NCI-H526 treated with DMSO at 0.1 percent for 48 hours (cell line): ENCODE measurements at places on chromosomes 12 and 14.

DNA sequence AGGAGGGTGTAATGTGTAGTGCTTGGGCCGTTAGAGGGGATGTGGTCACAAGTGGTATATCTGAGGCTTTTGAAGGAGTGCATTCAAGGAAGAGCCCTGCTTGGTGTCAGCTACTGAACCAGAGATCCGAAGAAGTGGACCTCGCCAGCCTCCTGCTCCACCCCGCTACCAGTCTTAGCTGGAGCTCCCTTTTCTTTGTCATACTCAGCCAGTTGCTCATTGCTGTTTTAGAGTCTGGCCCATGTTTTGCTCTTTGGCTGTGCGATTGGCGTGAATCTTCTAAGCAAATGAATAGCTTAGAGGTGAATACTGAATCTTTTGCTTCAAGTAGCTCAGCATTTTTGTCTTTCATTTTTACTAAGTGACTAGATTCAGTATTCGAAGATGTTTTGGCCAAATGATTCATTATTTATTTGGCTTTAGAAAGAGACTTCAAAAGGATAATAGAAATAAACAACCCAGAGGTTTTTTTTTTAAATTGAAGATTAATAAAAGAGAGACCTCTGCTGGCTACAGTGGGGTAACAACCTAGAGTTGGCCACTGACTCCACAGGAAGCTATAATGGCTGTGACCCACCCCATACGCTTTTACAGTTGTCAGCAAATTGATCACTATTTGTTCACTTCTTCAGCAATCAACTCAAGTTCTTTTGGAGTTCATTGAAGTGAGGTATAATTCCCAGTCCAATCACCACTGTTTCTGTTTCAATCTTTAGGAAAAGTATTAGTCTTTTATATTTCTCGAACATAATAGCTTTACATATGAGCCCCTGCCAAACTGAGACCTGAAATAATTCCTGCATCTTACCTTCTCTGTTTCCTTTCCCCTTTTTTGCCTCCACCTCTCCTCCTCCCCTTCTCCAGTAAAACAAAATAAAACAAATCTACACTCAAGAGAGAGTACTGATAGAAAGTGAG lies 19.9 kb downstream of the CDKN1B start:
- DNase-seq = peak; percentile 10

DNA sequence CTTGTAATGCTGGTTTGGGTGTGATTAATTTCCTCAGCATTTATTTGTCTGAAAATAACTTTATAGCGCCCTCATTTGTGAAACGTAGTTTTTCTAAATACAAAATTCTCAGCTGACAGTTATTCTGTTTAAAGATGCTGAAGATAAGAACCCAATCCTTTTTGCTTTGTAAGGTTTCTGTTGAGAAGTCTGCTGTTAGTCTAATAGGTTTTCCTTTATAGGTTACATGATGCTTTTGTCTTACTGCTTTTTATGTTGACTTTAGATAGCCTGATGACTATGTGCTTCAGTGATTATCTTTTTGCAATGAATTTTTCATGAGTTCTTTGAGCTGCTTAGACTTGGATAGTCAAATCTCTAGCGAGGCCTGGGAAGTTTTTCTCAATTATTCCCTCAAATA lies 168.6 kb upstream of the PDE3A start:
- no peak for DNase-seq

- no peak for DNase-seq
These were observed 66.5 kb downstream of the PUS7L start for GRCh38 chr12:43692064-43692463.

DNA sequence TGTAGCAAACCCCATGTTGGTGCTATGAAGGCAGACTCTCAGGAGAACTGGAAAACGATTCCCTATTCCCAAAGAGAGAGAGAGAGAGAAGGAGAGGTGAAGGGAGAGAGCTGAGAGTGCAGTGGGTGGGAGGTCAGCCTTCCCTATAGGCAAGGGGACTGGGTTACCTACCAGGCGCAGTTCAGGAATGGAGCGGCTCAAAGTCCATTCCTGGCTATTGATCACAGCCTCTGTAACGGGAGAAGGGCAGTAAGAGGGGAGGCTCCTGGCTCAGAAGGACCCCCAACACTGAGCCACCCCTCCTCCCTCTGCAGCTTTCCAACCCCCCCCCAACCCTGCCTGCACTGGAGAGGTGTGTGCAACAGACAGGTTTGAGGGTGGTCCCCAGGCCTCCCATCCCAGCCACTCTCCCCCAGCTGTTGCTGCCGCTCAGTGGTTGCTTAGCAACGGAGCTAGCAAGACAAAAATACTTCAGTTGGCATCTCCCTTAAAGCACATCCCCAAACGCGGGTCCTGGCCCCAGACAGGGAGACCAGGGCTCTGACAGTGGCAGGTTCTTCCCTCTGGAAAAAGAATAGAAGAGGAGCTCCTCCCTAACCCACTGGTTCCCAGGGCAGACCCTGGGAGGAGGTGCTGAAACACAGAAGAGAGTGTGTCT lies 3.2 kb downstream of the AGAP2 start:
- no peak for DNase-seq

DNA sequence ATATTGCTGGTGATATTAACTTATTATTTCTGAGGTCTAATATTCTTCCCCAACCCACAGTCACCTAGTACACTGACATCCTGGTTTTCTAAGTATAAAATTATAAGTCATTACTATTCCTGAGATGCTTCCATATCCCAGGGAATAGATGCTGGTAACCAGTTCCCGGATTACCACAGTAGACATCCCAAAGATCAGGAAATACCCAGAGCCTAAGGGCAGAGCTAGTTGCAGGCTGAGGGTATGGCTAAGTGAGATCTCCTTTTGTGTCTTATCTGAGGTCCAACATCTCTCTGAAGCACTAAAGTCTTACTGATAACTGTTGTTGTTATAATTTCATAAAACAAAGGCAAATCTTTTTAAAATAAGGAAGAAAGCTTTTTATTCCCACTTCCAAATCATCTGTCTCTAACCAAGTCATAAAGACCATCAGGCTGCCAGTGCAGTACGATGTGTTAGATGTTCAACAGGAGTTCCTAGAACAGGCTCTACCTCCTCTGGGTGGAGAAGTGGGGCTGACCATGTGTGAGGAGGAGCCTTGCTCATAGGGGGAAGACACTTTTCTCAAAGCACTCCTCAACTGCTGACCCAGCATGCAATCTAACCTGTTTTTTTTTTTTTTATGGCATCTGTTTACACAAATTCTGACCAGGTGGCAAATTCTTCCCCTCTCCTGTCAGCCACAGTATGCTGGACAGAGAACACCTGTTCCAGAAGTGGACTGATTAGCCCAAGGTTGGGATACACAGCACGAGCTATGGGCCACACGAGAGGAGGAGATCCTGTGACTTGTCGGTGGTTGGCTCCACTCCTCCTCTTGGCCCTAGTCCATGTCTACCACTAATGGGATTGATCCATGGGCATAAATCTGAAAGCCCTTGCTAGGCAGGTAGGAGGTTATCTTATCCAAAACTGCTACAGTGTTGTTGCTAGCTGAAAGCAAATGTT lies 16.1 kb upstream of the GRIP1 start:
- DNase-seq = no peak

DNA sequence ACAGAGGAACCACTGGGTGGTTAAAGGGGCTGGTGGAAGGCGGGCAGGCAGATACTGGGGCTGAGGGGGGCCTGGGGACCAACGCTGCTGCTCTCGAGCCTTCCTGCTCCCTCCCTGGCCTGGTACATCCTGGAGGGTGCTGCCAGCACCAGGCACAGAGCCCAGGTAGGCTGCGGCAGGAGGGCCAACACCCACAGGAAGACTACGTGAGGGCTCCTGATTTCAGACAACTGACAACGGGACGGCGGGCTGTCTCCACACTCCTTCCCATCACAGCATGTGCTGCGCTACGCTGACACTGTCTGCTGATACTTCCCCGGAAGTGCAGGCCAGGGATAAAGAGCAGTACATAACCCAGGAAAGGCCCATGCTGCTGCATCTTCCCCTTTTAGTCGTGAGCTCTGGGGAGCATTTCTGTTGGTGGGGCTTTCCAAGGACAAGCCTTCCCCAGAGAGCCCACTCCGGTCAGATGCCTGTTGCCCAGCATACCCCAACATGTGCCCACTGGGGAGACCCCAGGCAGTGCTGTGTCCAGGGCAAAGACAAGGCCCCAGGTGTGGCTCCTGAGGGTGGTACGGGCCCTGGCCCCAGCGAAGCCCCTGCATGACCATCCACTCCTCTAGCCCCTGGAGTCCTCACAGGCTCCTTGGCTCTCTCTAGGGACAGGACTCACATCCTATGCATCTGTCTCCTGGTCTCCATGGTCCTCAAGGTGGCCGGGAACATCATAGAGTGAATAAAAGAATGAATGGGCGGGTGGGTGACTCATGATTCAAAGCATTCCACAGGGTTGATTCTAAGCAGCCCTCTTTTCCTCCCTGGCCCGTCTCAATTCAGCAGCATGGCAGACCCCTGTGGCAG lies 38.0 kb downstream of the CHGA start:
- no peak for DNase-seq

DNA sequence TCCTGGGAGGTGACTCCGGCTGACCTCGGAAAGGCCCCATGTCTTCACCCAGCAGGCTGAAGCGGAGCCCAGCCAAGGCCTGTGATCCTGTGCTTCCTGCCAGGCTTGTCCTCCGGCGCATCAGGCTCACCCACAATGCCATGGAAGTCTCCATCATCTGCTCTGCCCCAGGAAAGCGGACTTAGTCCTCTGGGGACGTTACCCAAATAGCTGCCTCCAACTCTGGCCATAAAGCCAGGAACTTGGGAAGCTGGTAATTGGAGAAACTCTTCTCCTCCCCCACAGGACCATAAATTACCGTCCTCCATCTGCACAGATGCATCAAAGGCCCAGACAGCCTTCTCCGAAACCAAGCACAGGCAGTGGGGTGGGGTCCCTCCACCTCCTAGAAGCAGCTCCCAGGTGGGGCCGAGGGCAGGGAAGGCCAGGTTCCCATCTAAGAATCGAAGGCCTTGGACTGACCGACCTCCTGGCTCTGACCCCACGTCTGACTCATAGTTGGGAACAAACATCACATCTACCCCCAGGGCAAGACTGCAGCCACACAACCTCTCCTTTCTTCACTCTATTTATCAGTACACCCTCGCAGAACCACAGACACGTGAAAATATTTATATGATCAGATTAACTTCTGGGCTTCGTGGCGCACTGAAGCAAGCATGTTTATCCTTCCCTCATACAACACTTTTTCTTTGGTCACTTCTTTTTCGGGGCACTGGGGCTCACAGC lies 56.4 kb downstream of the PITPNM2 start:
- no peak for DNase-seq

GRCh38 chr12:116325336-116325664 lies 47.8 kb upstream of the MED13L start:
- no peak for DNase-seq

GRCh38 chr12:70637303-70638085 lies at the start of gene PTPRB:
Gene PTPRB, minus strand, starts transcription at chr12:70637429. Its CDS starts 34 bp downstream, at chr12:70637395.
- no peak for DNase-seq

DNA sequence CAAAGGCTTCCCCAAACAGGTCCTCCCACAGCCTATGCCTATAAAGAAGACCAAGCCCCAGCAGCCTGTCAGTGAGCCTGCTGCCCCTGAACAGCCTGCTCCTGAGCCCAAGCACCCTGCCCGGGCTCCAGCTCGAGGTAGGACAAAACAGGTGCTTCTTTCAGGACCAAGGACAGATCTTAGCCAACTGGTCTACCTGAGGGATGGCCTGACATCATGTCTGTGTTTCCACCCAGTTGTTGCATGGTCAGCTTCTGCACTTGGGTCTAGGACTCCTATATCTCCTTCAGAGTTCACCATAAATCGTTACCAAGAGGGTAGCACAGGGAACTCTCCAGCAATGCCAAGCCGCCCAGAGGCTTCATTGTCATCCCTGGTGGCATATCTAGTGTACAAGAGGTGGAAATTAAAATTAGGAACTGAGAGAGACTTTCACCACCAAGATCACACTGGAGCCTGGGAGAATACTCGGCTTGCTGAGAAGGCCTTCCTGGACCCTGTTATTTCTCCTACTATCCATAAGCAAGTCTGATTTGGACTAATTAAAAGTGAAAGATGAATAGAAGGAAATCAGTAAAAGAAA lies 38.2 kb upstream of the OAS1 start:
- no peak for DNase-seq

DNA sequence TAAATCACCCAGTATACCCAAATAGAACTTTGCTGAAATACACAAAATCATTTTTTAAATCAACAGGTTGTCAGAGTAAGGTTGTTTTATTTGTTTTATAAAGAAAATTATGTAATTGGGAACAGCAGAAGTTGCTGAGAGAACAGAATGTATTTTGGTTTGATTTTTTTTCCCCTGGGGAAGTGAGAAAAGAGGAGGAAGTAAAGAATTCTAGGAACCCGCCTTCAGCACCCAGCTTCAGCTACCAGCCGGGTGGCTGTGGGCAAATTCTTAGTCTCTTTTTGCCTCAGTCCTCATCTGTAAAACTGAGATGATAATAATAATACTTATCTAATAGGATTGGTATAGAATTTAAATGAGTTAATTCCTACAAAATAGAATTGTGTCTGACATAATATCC lies 119.4 kb downstream of the SRGAP1 start:
- DNase-seq = no peak

DNA sequence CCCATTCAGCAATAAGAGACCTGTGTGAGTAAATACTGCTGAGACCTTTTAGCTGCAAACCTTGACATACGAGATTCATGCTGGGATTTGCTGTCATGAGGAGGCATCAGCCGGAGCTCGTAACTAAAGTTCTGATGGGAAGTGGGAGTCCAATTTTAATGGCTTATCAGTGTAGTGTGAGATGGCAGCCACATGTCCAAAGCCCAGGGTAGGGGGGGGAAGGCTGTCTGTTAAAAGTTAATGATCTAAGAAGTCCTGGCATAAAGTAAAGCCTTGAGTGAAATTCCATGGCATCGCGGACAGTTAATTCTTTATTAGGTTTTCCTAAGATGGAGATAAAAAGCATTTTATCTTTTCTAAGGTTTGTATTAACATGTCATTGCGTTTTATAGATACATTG lies 240.0 kb downstream of the AACS start:
- DNase-seq = no peak

GRCh38 chr12:88958153-88958552 lies 377.9 kb upstream of the KITLG start:
- DNase-seq = no peak
